ENCODE measurements at places on chromosomes 2 and 18. TPM values are rescaled to one million over a fixed set of nuclear protein-coding genes. Genes with fewer than 3 reads are reported as not detected.

GRCh38 chr18:48889981-48890762 is 60.6 kb downstream of the SMAD7 start:
- no peak for DNase-seq

GRCh38 chr2:235605312-235606003 is 111.6 kb downstream of the AGAP1 start:
- peak; percentile 88 for DNase-seq

The KCNIP3 gene
- 8.4 TPM for total RNA-seq

The ZNF396 gene
- total RNA-seq: 0.48 TPM

DNA sequence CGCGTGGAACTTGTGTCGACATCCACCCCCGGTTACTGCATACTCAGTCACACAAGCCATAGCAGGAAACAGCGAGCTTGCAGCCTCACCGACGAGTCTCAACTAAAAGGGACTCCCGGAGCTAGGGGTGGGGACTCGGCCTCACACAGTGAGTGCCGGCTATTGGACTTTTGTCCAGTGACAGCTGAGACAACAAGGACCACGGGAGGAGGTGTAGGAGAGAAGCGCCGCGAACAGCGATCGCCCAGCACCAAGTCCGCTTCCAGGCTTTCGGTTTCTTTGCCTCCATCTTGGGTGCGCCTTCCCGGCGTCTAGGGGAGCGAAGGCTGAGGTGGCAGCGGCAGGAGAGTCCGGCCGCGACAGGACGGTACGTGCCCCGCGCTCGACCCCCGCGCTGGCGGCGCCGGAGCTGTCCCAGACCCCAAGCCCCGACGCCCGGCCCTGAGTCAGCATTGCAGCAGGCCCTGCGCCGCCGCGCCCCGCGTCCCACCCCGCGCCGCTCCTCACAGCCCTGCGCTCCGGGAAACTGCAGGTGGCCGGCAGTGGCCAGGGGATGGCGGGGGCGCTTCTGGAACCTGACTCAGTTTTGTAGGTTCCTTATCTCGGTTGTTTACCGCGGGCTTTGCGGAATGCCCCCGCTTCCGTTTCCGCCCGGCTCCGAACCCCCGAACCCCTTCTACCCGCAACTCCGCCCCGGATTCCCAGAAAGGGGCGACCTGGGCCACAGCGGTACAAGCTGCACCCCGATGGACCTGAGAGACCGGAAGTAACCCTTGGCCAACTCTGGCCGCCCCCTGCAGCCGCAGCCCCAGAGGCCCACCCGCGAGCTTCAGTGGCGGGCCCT is at the start of gene CFLAR:
Gene CFLAR, plus strand, starts transcription at position 50 of the 844 bp plus-strand sequence. CDS start 13,702 bp downstream, outside the sequence.
- DNase-seq: peak; percentile 86

DNA sequence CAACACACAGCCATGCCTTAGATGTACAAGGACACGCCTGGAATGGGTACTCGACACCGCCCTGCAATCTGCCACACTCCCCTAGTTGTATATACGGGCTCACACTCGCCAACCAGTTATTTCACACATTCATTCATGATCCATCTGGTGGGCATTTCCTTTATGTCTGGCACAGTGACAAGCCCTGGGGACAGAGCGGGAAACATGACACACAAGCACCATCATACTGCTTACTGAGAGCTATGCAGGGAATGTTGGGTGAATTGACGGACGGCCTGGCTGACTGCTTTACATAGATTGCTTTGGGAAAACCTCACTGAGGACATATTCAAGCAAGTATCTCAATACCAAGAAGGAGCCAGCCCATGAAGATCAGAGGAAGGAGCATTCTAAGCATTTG is 448.0 kb upstream of the SPRED2 start:
- no peak for DNase-seq

GRCh38 chr2:205375461-205376448 is 306.5 kb upstream of the NRP2 start:
- DNase-seq: no peak

- peak; percentile 68 for DNase-seq
Measured at GRCh38 chr2:241636182-241637017, 558 bp downstream of the THAP4 start.

The RPS27A gene
- 443 TPM for total RNA-seq

DNA sequence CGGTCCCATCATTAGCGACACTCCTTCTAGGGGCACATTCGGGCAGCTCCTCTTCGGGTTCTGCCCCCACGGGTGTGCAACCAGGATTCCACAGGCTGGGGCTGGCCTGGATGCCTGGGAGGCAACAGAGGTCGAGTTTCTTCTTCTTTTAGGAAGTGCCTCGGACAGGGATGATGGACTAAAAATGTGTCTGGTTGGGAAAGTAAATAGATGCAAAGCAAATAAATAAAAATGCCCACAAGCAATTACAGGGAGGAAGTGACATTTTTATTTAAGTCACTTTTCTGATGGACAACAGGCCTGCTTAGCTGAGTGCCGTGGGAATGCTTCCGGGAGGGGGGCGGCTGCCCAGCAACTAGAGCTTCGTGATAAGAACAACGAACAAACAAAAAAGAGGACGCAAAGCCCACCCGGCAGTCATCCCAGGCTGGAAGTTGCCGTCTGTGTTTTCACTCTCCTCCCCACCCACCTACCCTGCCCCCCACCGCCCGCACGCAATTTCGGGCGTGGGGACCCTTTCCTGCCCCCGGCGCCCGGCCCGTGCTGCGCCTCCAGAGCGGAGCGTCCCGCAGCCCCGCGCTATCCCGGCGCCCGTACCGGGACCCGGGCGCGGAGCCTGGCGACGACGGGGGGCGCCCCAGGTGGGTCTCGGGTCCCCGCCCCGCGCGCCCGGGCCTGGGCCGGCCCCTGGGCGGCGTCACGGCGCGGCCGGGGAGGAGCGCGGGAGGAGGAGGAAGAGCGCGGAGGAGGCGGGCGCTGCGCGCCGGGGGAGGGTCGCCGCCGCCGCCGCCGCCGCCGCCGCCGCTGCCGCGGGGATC is 412 bp upstream of the NCK2 start:
- DNase-seq: peak; percentile 82

The IL36B gene
- total RNA-seq: not detected

DNA sequence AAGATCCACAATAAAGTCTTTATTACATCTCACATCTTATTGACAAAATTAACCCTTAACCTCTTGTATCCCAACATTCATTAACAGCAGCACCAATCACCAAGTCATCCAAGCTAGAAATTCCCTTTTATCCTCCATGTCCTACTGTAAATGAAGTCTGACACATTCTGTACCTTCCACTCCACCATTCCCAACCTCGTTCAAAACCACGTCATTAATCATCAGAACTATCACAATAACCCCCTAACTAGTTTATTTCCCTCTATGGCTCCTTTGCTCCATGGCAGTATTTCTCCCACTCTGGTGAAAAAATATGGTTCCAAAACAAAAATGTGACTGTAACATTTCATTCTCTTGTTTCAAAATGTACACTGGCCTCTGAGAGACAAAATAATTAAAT is 1626.2 kb downstream of the LRP1B start:
- DNase-seq: no peak

The ATRAID gene
- 109 TPM for total RNA-seq

- peak; percentile 46 for DNase-seq
Measured at GRCh38 chr18:55334875-55335274, 253.1 kb downstream of the TCF4 start.

- DNase-seq: no peak
Measured at GRCh38 chr2:210318891-210319290, 3.9 kb upstream of the MYL1 start.

GRCh38 chr2:196413821-196414274 is 225.7 kb upstream of the CCDC150 start:
- DNase-seq: no peak

- peak; percentile 92 for DNase-seq
Measured at GRCh38 chr2:128318776-128319464, at the start of gene HS6ST1. Gene HS6ST1 (minus strand): TSS chr2:128318868. CDS start chr2:128318563, 305 bp downstream.

DNA sequence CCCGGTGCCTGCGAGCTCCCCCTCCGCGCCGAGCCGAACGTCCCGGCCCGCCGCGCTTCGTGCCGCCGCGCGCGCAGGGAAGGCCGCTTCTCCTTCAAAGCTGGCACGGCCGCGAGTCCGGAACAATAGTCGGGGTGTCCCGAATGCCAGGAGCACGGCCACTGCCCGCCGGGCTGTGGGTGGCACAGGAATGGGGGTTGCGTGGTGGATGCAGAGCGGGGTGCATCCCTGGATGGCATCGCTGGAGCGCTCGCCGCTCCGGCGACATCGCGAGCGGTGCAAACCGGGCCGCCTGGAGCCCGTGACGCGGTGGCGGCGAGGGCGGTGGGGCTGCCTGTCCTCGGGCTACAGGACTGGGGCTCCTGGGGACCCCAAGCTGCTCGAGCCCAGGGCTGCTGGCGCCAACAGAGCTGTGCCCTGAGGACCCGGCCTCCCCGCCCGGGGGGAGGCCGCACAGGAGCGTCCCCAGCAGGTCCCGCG is 1.1 kb upstream of the SATB2 start:
- DNase-seq: no peak

- no peak for DNase-seq
Measured at GRCh38 chr2:7777668-7778067, 860.5 kb downstream of the RNF144A start.

DNA sequence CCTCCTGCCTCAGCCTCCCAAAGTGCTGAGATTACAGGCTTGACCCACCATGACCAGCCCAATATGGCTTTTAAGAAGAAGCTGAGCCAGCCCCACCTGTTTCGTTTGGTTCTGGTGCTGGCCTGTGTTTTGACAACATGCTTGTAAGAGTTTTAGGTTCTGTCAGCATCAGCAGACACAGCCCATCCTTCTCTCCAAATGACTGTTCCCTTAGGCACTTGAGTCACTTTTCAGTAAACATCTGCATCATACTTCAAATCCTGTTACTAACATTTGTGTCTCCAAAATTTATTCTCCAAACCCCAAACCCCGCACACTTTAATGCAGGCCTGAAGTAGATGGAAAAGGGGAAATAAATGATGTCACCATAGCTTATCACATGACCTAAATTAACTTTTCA is 1118.5 kb downstream of the TSN start:
- DNase-seq: no peak

- no peak for DNase-seq
Measured at GRCh38 chr2:26197516-26197915, 24.6 kb downstream of the GAREM2 start.

DNA sequence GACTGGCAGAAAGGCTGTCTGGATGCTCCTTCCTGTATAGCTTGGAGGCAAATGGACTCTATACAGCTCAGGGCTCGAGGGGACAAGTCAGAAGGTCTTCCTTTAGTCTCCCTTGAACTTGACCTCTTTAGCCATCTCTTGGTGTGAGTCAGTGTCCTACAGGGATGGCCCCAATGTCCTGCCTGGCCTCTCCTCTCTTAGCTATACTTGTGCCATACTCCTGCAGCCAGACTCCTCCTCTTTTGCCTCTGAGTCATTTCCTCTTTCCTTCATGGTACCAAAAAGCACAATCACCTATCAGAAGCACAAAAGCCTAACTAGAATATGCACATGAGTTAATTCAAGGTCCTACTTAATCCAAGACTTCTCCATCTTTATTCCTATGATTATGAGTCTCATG is 112.7 kb downstream of the XRCC5 start:
- no peak for DNase-seq

The DTNB gene
- 4.5 TPM for total RNA-seq

- DNase-seq: no peak
Measured at GRCh38 chr18:79452991-79453645, 57.4 kb downstream of the NFATC1 start.

- DNase-seq: no peak
Measured at GRCh38 chr2:204715361-204715760, 170.1 kb downstream of the PARD3B start.

DNA sequence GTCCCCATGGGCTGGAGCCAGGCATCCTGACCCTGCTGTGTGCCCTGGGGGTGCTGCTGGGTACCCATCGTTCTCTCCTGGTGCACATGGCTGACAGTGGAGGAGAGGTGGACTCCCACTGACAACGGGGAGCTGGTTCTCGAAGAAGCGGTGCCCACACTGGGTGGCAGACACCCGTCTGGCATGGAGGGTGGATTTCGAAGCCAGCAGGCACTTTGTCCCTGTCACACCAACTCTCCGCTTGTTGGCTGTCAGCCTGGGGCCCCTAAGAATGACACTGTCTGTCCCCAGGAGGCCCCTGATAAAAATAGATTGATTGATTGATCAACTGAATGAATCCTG is 55.4 kb downstream of the RTP5 start:
- no peak for DNase-seq

The MAP2 gene
- total RNA-seq: 2.8 TPM

The GALR1 gene
- total RNA-seq: 0.05 TPM

DNA sequence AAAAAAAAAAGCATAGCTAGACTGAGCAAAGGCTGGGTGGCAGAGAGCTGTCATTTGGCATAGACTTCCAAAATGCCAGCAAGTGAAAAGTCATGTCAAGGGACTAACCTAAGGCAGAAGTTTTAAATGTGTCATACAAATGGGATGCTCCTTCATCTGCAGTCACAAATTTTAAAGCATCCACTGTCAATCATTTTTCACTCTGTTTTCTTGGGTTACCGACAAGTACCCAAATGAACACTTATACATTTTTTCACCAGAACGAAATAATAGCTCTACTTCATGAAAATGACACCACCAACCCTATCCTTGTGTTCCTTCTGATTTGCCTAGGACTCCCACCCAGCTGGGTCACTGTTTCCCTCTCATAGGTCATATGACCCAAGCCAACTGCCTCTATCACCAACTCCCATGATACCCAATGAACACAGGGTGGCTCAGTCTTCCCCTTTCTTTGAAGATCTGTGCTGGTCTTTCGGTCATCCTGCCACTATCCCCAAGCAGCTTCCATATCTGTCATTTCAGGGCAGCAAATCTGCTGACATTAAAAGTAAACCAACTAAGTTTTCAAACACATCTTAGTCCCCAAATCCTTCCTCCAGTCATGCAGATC is 21.5 kb downstream of the KLF7 start:
- no peak for DNase-seq

GRCh38 chr2:201070948-201071478 is 458 bp downstream of the HYCC2 start:
- DNase-seq: no peak

DNA sequence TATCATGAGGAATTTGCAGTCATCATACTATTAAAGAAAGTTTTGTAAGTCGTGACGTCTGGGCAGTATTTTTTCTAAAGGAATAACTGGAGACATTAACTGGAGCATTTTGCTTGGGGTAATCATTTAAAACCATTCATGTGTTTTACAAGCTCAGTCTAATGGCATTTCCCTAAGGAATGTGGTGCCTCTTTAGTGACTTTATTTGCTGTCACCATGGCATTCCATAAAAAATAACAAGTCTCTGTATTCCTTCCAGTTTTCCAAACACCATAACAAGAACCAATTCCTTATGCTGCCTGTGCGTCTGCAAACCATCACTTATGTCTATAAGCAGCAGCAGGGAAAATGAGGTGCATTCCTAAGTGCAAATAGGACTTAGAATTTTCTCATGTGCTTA is 82.8 kb downstream of the EPB41L3 start:
- DNase-seq: no peak

The HNMT gene
- 12.7 TPM for total RNA-seq

DNA sequence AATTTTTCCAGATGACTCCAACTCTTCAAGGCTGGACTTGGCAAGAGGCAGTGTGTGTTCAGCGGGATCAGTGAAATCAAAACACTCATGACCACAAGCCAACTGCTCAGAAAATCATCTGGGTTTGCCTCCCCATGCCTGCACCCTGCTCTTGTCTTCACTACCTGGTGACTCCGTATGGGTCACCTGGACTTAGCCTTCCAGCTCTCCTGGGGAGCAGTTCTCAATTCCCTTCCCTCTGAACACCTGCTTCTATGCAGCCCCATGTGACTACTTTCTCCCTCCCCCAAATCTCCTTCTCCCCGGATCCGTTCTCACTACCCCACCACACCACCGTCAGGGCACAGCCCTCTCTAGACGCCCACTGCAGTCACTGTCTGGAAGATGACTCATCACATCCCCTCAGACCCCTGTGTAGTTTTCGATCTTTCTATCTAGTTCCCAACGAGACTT is 130.2 kb upstream of the ID2 start:
- DNase-seq: no peak

GRCh38 chr2:200820573-200821234 is 9.0 kb downstream of the BZW1 start:
- no peak for DNase-seq

Data from Right ventricle myocardium superior (tissue), 1 donor.